ENCODE measurements at places on chromosomes 3 and 15.

DNA sequence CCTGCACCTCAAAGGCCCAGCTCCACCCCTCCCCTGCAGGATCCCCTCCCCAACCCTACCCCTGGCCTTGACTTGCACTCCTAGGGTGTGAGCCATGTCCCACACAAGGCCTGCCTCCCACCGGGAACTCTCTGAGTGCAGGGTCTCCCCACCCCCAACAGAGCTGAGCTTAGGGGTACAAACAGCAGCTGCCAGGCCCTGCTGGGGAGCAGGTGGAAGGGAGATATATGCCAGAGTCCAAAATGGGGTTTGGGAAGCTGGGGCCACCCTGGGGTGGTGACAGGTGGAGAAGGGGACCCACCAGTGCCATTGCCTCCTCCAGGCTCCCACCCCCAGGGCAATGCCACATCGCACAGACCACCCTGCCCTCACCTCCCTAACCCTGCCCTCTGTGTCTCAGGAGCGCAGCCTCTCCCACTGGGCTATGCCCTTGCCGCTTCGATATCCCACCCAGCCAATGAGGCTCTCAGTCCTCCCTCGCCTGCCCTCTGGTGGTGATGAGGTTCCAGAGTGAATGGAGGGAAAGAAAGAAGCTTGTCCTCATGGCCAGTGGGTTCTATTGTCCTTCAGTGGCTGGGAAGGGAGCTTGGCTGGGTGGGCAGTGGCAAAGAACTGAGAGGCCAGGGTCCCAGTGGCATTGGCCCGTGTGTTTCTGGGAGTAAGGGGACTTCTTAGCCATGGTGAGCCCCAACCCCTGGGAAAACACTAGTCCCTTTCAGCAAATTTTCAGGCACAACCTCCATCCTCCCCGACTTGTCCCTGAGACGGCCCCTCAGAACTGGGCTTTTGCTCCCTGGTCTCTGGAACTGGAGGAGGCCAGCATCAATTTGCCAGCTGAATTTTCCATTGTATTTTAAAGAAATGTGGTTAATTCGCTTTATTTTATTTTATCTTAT is 46.8 kb downstream of the CYP11A1 start:
- no peak for DNase-seq

- DNase-seq: no peak
These were observed 52.3 kb upstream of the FGF7 start for GRCh38 chr15:49370782-49371181.

DNA sequence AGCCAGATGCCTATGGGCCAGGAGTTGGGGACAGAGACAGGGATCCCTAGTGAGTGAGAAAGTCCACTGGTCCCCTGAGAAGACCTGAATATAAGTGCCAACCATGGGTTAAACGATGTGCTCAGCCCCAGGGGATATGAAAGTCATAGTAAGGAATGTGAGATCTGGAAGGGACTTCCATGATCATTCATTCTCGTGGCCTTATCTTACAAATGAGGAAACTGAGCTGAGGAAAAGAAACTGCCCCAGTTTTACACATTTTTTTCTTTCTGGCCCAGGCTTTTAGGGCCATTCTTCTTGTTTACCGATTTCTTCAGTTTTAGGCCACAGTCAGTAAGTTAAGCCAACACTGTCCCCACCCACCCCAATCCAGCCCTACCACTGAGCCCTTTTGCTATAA is 11.1 kb downstream of the CD80 start:
- no peak for DNase-seq

DNA sequence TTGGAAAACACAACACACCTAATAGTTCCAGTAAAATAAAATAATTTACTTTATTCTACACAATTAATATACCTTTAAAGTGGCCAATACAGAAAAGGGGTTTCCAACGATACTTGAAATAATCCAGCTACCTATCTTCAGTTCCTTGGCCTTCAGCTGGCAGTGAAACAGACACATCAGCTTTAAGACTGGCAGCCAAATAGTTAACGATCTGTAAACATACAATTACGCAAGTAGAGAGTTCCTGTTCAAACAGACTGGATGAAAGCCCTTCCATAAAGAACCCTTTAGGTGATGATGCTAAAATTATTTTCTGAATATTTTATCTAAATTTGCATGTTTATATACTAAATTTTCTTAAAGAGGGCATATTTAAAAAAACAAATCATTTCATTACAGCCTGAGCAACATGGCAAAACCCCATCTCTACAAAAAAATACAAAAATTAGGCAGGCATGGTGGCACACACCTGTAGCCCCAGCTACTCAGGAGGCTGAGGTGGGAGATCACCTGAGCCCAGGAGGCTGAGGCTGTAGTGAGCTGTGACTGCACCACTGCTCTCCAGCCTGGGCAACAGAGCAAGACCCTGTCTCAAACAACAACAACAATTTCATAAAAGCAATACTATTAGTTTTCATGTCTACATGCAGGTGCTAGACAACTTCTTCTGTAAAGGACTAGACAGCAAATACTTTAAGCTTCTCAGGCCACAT is 12.9 kb downstream of the DYNC1LI1 start:
- DNase-seq: no peak

DNA sequence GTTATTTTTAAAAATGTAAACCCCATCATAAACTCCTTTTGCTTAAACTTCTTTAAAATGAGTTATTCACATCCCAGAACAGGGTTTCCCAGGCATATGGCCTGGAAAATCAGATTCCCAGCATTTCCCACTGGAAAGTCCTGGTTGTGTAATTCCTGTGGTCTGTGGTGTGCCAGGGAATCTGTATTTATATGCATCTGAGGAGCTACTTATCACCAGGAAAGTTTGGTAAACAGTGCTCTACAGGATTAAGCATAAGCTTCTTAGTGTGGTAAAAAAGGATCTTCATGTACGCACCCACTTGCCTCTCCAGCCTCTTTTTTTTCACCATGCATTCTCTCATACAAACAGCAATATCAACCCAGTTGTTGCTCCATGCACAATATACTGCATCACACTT is 28.2 kb downstream of the MEIS2 start:
- no peak for DNase-seq

DNA sequence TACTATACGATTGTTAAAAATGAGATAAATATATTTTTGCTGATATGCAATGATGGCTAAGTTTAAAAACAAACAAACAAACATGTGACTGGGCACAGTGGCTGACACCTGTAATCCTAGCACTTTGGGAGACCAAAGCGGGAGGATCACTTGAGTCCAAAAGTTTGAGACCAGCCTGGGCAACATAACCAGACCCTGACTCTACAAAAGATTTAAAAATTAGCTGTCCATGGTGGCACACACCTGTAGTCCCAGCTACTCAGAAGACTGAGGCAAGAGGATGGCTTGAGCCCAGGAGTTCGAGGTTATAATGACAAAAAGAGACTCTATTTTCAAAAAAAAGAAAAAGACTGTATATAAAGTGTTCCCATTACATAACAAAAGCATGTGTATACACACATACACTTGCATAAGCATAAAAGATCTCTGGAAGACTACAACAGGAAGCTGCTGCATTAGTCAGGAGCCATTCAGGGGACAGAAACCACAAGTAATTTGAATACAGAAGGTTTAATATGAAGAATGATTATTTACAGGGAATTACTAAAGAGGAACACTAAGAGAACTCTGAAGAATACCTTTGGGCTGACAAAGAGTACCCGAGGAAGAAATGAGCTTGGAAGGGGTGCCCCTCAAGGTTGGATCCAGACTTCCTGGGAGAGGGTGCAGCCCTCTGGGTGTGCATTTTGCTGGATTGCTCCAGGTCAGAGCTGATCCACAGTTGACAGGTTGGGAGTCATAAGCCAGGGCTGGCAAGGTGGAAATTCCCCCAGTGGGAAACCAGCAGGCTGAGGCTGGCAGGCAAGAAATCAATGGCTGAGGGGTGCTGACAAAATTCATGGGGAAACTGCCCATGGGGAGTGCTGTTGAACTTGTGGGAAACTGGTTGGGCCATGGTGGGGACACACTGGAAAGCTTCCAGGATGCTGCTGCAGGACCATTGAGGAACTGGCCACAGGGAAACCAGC is 9.3 kb upstream of the TM4SF18 start:
- DNase-seq: peak; percentile 80

GRCh38 chr15:81293728-81294515 is 30.0 kb downstream of the STARD5 start:
- no peak for DNase-seq

DNA sequence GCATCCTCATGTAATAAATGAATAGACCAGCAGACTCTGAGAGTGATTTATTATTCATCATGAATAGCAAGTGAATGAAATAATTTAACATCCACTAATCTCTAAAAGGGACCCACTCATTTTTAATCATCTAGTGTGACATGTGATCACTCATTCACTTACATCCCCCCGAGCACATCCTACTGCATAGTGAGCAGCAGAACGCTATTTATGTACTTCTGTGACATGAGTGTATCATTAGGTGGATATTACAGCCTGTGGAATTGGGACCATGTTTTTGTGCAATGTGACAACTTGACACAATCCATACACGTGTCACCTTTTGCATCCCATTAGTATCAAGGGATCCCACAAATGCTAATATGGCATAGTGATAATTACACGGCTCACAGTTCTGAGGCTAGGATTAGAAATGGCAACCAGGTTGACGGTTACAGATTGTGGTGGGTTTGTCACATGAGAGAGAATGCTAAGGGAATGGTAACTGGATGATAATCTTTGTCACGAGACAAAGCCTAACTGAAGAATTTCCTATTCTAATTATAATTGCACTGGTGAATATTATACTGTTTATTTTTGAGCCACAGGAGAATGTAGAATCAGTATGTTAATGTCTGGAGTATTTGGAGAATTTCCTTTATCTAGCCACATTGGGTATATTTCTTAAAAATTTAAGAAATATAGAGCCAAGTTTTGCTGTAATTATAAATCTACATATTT is 595.2 kb upstream of the TBL1XR1 start:
- no peak for DNase-seq

DNA sequence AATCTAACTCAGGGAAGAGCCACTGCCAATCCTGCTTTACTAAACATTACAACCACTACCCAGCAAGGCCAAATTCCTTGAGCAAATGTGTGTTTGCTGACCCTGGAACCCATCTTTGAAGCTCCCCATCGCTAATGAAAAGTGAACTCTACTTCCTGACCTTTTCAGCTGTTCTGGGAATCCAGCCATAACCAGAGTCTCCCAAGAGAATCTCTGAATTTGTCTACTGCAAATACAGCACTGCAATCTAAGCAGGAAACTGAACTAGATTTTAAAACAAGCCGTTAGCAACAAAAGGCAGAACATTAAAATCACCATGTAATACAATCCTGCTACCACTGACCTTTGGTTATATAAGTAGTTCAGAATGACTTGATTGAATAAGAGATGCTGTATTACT is 309.2 kb downstream of the MAGI1 start:
- peak; percentile 29 for DNase-seq

- DNase-seq: no peak
These were observed 15.7 kb upstream of the ARPIN start for GRCh38 chr15:89928421-89928820.

- DNase-seq: peak; percentile 11
These were observed 20.8 kb downstream of the GADL1 start for GRCh38 chr3:30873671-30874070.

GRCh38 chr3:155339052-155339451 is 45.6 kb upstream of the STRIT1 start:
- peak; percentile 3 for DNase-seq

DNA sequence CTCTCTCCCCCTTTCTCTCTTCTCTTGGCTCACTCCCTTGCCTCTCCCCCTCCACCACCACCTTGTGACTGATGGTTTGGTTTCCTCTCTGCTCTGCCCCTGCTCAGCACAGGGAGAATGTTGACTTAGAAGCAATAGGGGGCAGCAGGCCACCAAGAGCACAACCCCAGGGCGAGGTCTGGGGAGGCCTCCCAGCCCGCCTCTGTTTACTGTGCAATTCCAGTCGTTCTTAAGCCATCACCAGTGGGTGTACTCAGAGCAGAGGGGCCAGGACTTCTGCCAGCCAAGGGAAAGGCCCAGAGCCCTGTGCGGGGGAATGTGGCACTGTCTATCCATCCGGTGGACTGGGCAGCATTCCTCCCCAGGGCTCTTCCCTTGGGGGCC is 5.7 kb upstream of the APEH start:
- no peak for DNase-seq

- DNase-seq: no peak
These were observed 44.9 kb downstream of the MSL2 start for GRCh38 chr3:136151219-136151618.

DNA sequence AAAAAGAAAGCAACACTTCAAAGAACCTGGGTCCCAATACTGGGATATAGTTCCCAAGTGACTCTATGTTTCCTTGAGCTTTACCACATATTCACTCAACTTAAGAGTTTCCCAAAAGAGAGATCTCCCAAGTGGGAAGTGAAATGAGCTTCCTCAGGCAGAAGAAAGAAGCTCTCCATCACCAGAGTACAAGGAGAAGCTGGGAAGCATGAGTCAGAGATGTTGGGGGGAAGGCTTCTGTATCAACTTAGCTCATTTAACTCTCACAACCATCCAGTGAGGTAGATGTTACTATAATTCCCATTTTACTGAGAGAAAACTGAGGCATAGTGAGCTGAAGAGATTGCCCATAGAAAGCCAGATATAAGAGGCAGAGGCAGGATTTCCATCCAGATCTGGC is 47.0 kb upstream of the TRIM42 start:
- DNase-seq: no peak

- DNase-seq: no peak
These were observed 42.4 kb downstream of the CP start for GRCh38 chr3:149179220-149179619.

DNA sequence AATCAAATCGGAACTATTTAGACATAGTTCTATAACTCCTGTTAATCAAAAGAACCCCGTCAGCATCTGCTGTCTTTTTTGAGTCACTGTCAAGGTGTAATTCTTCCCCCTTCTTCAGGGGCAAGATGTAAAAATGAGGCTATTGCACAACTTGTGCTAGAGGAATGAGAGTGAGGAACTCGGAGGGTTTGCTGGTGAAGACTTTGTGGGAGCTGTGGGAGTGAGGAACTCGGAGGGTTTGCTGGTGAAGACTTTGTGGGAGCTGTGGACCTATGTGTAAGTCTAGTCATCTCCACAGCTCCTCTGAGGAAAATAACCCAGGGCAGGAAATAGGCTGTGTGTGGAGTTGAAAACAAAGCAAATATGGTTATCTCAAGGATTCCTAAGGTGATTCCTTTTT is 2.5 kb upstream of the CERS3 start:
- DNase-seq: no peak

- DNase-seq: no peak
These were observed 24.3 kb downstream of the OXNAD1 start for GRCh38 chr3:16289144-16289889.

GRCh38 chr15:56261854-56262509 is 18.3 kb upstream of the RFX7 start:
- DNase-seq: no peak

DNA sequence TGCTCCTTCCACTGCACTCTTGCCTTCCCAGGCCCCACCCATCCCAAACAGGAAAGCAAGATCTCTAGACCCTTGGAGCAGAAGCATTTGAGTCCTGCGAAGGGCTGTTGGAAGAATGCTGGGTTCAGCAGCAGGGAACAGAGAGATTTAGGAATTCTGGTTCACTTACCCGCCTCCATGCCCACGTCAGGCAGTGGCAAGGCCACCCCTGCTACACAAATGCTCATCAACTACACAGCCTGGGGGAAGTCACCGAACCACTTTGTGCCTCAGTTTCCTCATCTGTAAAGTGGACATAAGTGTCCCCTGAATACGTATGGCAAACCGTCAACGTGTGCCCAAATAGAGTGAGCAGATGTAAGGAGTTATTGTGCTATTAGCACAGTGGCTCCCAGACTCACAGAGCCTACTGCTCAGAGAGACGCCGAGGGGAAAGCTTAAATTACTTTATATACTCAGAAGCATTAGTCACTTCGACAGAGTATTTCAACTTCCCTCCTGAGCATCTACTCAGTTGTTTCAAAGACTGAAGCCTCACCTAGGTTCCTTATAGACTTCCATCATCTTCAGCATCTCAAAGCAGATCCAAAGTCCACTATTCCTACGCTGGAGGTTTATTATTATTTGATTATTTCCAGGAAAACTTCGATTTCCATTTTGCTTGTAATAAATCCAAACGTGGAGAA is 905 bp downstream of the HOMER2 start:
- no peak for DNase-seq

Measured in AG09309 (cell line).